ENCODE measurements at places on chromosomes 12 and 14. TPM values are rescaled to one million over a fixed set of nuclear protein-coding genes. Genes with fewer than 3 reads are reported as not detected.

Gene TAS2R14
- polyA plus RNA-seq, result not detected

Gene GALNT4
- polyA plus RNA-seq, result 2.8 TPM

Gene KLRC1
- not detected for polyA plus RNA-seq

Gene SMCO3
- 0.88 TPM for polyA plus RNA-seq

Gene BEGAIN
- 0.38 TPM for polyA plus RNA-seq

Gene STAC3
- 0.82 TPM for polyA plus RNA-seq

Gene SERPINA3
- polyA plus RNA-seq, result 117 TPM

Gene FOXG1
- not detected for polyA plus RNA-seq

Gene FBXW8
- 3.2 TPM for polyA plus RNA-seq

All from aorta (tissue), 5 donors.